Skeletal muscle tissue (tissue), 5 donors: ENCODE measurements at places on chromosomes 12 and 14. TPM values are rescaled to one million over a fixed set of nuclear protein-coding genes. Genes with fewer than 3 reads are reported as not detected.

Gene KCNJ8
- total RNA-seq = 32.4 TPM

Gene B4GALNT3
- 4.2 TPM for total RNA-seq

Gene TULP3
- total RNA-seq = 23.5 TPM

Gene FOXG1
- not detected for total RNA-seq

Gene SLCO1A2
- total RNA-seq = not detected

Gene LTBR
- total RNA-seq = 11.0 TPM

Gene HOXC6
- total RNA-seq = 2.6 TPM

Gene NOXRED1
- total RNA-seq = 0.52 TPM

Gene CCDC38
- not detected for total RNA-seq

Gene ADCY6
- 37.6 TPM for total RNA-seq

Gene PIANP
- under 0.01 TPM for total RNA-seq

Gene BTBD7
- 39.1 TPM for total RNA-seq

Gene OTX2
- total RNA-seq = not detected

Gene PTCSC3
- total RNA-seq = not detected

Gene PXN
- 20.9 TPM for total RNA-seq

Gene LBHD2
- not detected for total RNA-seq

Gene ZFYVE1
- total RNA-seq = 11.5 TPM

Gene CPSF6
- total RNA-seq = 35.5 TPM

Gene IL31
- total RNA-seq = not detected

Gene PLBD1
- total RNA-seq = 24.0 TPM

Gene CD69
- 8.4 TPM for total RNA-seq

Gene KRT2
- total RNA-seq = not detected

Gene EMP1
- total RNA-seq = 40.2 TPM

Gene TBX5
- total RNA-seq = 2.1 TPM

Gene SSPN
- 56.9 TPM for total RNA-seq

Gene CMKLR1
- 5.7 TPM for total RNA-seq

Gene NCOR2
- 32.9 TPM for total RNA-seq

Gene KCNK10
- total RNA-seq = not detected
